ENCODE measurements at places on chromosomes 13 and 19.
A peak's percentile ranks its signal among the peaks of the same experiment; 100 is the strongest.

GRCh38 chr13:48078251-48078656 is 16.6 kb downstream of the MED4 start:
- no peak for DNase-seq

DNA sequence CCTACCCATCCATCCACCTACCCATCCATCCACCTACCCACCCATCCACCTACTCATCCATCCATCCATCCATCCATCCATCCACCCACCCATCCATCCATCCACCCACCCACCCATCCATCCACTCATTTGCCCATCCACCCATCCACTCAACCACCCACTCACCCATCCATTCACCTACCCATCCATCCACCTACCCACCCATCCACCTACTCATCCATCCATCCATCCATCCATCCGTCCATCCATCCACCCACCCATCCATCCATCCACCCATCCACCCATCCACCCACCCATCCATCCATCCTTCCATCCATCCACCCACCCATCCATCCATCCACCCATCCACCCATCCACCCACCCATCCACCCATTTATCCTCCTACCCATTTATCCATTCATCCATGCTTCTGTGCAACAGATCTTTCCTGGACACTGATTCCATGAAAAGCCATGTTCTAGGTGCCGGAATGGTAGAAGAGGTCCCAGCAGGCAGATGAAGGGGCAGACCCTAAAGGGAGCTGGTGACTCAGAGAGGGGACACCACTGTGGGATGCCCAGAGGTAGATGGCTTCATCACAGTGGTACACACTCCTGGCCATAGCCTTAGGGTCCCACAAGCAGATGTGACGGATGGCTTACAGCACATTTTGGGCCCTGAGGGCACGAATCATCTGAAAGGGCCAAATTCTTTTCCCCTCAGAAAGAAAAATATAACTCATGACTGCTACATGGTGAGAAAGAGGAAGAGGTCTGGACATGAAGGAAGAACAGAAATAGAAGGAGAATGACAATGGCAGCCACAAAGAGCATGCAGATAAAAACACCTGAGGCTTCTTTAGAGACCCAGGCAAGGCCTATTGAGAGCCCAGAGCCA is 76.0 kb downstream of the KCTD15 start:
- no peak for DNase-seq

- no peak for DNase-seq
Measured at GRCh38 chr13:35716186-35716585, 239.7 kb upstream of the MAB21L1 start.

DNA sequence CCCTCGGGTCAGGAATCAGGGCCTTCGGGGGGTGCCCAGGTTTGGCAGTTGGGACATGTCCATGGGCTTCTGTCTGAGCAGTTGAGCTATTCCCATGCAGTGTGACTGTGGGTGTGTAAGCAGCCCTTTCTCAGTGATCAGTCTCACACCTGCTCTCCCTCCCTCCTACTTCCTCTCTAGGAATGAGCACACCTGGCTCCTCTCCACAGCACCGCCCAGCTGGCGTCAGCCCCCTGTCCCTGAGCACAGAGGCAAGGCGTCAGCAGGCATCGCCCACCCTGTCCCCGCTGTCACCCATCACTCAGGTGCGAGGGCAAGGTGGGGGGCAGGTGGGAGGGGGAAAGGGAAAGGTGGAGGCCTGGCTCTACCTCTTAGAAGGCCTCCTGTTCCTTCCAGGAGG is 25.9 kb downstream of the COMP start:
- DNase-seq: peak; percentile 13
